Activated T-cell treated with anti-CD3 and anti-CD28 coated beads, Interleukin-2, amount 50 U/mL, for 72 hours (primary cell): ENCODE measurements at places on chromosomes 4 and X. TPM values are rescaled to one million over a fixed set of nuclear protein-coding genes. Genes with fewer than 3 reads are reported as not detected.
A peak's percentile ranks its signal among the peaks of the same experiment; 100 is the strongest.

DNA sequence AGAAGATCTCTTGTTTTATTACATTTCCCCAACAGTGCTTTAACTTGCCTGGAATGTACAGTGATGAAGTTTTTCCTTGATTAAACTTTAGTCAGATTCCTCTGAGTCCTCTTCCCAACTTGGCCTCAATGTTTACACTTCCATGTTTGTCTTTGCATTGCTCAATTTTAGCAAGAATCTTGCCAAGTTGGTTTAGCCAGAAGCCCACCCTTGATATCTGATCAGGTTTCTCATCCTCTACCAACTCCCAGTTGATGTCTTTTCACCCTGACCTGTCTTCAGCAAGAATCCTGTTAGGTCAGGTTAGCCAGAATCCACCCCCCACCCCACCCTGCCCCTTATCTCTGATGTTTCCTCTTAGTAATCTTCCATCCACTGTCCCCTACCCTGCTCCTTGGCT, 120.9 kb downstream of the MBNL3 start:
- no peak for DNase-seq

DNA sequence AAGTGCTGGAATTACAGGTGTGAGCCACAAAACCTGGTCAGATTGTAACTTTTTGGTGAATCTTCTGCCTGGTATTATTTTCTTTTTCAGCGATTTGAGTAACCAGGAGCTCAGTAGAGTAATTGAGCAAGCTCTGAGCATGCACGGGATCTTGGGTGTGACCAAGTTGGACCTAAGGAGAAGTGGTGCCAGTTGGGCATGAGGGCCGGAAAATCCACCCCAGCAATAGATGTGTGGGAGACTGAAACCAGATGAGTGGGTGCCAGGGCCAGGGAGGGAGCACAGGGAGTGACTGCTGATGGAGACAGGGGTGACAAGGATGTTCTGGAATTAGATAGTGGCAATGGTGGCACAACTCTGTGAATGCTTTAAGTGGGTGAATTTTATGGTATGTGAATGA, 3.7 kb upstream of the CCNQ start:
- DNase-seq: no peak

DNA sequence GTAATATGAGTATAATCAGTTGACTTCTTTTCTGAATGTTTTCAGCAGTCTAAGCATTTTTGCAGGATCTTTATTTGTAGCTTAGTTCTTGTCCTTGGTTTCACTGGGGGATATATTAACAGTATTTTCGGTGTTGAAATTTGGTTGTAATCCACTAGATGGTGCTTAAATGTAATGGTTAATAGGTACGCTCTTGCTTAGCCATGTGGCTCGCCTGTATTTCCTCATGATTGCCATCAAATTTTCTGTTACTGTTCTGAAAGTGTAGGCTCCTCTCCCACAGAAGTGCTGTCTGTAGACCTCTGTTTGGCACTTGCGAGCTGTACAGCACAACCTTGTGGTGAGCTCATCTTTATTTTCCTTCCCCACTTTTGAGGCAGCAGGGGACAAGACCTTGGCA, 3.9 kb upstream of the FAAH2 start:
- no peak for DNase-seq

DNA sequence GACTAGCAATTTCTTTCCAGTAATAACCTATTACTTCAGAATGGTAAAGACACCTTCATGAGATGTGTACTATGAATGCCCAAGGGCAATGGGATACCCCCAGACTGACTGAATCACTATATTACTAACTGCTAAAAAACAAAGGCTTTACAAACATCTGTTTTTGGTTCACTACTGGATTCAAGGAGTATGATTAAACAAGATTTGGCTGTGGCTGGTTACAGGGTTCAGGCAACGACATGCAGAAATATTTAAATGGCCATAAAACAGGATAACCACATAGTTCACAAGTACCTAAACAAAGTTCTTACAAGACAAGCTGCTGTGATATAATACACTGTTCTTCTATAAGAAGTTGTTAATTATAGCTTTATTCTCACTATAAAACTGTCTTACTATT, 128.2 kb downstream of the FRYL start:
- DNase-seq: no peak

DNA sequence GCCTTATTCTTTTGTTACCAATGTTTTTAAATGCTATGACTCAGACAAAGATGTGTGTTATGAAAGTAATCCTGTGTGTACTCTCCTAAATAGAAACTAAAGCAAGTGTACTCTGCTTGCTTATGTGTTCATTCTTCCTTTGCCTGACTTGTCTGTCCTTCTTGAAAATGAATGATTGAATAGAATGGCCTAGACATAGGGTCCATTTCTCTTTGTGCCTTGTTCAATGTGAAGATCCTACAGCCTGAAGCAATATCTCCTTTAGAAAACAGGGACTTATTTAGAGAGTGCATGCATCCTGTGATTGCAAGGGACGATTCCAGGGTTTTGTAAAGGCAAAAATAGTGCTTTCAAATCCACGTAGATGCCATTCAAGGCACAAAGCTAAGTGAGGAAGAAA, 343.6 kb upstream of the TACR3 start:
- no peak for DNase-seq

GRCh38 chr4:58553679-58554078, 1443.5 kb upstream of the IGFBP7 start:
- DNase-seq: no peak

DNA sequence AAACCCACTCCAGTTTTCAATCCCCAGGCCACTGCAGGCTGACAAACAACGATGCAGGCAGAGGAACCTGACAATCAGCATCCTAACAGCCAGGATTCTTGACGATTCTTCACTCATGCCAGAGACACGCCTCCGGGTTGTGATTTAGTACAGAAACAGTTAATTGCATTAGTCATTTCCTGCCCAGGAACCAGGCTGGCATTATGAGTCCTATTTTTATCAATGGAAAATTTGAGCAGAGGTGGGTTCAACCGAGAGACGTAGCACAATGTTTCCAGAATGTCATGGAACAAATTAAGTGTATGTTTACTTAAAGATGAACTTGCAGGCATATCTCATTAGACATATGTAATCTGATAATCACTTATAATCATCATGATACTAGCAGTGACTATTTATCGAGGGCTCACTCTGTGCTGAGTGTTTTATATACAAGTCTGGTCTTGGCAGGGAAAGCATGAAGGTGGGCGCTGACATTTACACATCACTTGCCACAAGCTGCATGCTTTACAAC, 159.7 kb downstream of the NSUN7 start:
- DNase-seq: peak; percentile 69

DNA sequence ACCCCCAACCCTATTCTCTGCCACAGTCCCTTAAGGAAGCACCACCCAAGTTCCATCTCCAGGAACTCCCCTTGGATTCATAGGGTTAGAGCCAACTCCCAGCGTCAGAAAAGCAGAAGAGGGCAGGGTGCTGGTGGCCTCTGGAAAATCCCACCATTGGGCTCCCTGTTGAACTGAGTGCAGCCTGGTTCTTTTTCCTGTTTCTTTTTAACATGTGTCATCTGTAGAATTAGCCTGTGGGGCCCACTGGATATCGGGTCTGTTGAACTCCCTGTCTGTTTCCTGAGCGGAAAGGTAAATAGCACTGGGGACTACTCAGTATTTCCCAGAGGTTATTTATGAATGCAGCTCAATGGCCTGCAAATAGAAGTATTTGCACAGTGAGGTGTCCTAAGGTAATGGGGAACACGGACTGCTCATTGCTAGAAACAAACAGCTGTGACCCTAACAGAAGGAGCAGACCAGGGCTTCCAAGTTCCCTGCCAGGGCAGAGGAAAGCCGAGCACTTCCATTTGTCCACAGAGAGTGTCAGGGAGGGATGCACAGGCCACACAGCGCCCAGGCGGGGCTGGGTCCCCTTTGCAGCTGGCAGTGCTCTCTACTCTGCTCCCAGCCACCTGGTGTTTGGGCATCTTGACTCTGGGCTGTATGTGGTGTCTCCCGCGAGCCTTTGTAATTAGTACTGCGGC, 102.6 kb downstream of the FHDC1 start:
- no peak for DNase-seq

DNA sequence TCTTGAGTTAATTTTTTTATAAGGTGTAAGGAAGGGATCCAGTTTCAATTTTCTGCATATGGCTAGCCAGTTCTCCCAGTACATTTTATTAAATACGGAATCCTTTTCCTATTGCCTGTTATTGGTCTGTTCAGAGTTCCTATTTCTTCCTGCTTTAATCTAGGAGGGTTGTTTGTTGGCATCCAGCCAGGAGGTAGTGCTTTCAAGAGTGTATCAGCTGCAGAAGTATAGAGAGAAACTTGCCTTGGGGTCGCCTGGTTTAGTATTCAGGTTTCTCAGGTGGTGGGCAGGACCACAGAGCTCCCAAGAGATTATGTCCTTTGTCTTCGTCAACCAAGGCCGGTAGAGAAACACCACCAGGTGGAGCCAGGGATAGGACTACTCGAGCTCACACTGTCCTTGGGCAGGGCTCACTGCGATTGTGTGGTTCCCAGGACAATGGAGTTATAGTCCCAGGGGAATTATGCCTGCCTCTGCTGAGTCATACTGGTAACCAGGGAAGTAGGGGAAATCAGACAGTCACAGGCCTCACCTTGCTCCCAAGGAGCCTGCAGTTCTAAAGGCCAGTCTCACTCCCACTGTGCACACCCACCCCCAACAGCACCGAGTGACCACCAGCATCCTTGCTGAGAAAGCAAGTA, 168.1 kb downstream of the VSIG4 start:
- DNase-seq: peak; percentile 5

DNA sequence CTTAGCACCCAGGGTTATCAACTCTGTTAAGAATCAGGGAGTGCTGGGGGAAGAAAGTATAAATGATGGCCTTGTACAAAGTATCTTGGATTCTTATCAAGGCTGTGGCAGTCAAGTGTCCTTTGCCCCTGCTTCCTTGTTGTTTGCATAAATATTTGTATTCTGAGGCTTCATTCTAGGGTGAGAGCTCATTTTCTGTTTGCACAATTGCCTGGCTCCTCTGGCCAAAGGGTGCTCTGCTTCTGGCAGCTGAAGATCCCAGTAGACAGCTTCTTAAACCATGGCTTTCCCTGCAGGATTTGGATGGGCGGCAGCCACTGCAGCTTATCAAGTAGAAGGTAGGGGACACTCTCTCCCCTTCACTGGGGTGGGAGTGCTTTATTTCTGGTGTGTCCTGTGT, at the start of gene GBA3:
TSS of gene GBA3 (plus strand) at position 202 of the 400 bp plus-strand sequence.
- DNase-seq: no peak

GRCh38 chrX:122622795-122623194, 561.3 kb upstream of the GRIA3 start:
- DNase-seq: no peak

- peak; percentile 5 for DNase-seq
Measured at GRCh38 chr4:155787113-155787710, 28.4 kb downstream of the GUCY1B1 start.

- no peak for DNase-seq
Measured at GRCh38 chr4:81627590-81627989, 155.9 kb upstream of the RASGEF1B start.

GRCh38 chr4:182928061-182928460, 10.9 kb upstream of the DCTD start:
- peak; percentile 9 for DNase-seq

DNA sequence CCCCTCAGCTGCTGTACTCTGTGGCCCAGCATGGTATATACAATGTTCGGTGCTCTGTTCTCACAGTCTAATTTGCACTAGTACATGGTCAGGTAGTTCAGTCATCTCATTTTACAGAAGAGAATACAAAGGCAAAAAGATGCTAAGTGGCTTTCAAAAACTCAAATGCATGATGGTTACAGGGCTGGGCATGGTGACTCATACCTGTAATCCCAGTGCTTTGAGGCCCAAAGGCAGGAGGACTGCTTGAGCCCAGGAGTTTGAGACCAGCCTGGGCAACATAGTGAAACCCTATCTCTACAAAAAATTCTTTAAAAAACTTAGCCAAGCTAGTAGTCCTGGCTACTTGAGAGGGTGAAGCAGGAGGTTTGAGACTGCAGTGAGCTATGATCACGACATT, 210.5 kb upstream of the KIT start:
- DNase-seq: no peak

- DNase-seq: no peak
Measured at GRCh38 chr4:101066626-101067170, 280.6 kb downstream of the PPP3CA start.

GRCh38 chr4:112652216-112652615, 15.3 kb downstream of the LARP7 start:
- DNase-seq: no peak

- no peak for DNase-seq
Measured at GRCh38 chrX:19949340-19949739, 41.5 kb downstream of the BCLAF3 start.

GRCh38 chr4:68152411-68152810, 22.7 kb upstream of the TMPRSS11F start:
- no peak for DNase-seq

- no peak for DNase-seq
Measured at GRCh38 chr4:100796332-100796731, 278.5 kb upstream of the EMCN start.

GRCh38 chr4:188032170-188032569, 36.6 kb downstream of the ZFP42 start:
- no peak for DNase-seq

DNA sequence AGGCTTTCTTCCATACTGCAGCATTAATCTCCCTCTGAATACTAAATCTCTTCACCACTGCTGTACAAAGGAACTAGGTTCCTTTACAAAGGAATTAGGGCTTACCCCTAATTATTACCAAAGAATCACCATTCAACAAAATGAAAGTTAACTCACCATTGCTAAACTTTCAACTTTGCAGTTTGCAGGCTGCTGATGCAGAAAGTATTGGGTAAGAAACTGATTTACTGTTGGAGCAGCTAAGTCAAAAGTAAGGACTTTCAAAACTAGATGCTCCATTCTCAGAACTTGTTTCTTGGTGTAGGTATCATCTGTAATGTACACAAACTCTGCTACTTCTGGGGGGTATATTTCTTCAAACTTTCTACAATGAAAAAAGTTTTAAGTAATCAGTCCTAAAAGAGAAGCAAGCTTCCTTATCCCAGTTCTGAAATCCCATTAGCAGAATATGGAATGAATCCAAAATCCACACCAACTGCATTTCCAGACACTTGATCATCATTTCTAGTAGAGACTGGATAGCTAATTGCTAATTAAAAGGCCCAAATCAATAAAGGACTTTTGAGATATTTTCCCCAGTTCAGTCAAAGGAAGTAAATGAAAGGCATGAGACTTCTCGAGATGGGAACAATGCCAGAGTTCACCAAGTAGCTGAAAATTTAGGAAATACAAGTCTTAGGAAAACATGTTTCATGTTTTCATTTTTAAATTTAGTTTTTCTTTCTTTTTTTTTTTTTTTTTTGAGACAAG, 4.3 kb downstream of the CCNA2 start:
- DNase-seq: no peak

GRCh38 chrX:118614150-118614549, 113.3 kb upstream of the IL13RA1 start:
- DNase-seq: no peak

PASD1 gene
- not detected for total RNA-seq

MAGEA2B gene
- total RNA-seq: not detected

MGAT4D gene
- total RNA-seq: not detected

INPP4B gene
- 64.9 TPM for total RNA-seq

POU3F4 gene
- total RNA-seq: not detected

CABS1 gene
- not detected for total RNA-seq

HMX1 gene
- total RNA-seq: not detected

AIMP1 gene
- 51.7 TPM for total RNA-seq

BEX1 gene
- 0.29 TPM for total RNA-seq

HOPX gene
- 71.1 TPM for total RNA-seq

PNMA6F gene
- total RNA-seq: not detected
